ENCODE measurements at places on chromosomes 6 and 20. TPM values are rescaled to one million over a fixed set of nuclear protein-coding genes. Genes with fewer than 3 reads are reported as not detected.

TTLL9 gene
- total RNA-seq, result 0.59 TPM

RUNX2 gene
- 35.4 TPM for total RNA-seq

TOX2 gene
- total RNA-seq, result 0.88 TPM

TGM2 gene
- 78.2 TPM for total RNA-seq

FANCE gene
- 13.8 TPM for total RNA-seq

CEP162 gene
- total RNA-seq, result 17.4 TPM

RBM24 gene
- 1.4 TPM for total RNA-seq

MRPS10 gene
- total RNA-seq, result 52.5 TPM

RBPJL gene
- not detected for total RNA-seq

BEND3 gene
- total RNA-seq, result 3.6 TPM

ECT2L gene
- under 0.01 TPM for total RNA-seq

LRRC73 gene
- 0.59 TPM for total RNA-seq

SMIM8 gene
- 6.2 TPM for total RNA-seq

HLA-DQB1 gene
- total RNA-seq, result 6.5 TPM

CPXM1 gene
- total RNA-seq, result 0.88 TPM
